ENCODE measurements at places on chromosomes 7 and 10.

DNA sequence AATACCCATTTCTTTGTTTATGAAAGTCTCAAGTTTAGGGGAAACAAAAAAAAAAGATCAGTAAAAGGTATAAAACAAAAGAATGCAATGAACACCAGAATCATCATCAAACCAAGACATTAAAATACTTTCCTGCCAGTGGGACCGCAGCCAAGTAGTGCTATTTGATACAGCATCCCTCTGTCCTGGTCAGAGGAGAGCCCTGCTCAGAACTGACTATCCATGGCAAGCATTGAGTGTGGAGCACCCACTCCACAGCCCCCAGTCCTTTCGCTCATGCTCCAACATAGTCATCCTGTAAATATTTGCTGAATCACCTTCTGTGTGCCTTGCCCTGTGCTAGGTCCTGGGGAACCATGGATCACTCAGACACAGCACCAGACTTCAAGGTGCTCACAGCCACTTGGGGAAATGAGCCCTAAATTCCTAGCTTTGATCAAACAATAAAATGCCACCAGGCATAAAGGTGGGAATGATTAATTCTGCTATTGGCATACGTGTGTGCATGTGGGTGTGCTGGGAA lies 213.6 kb upstream of the TBX20 start:
- DNase-seq, result no peak

- no peak for DNase-seq
These were observed 157.5 kb downstream of the SLIT1 start for GRCh38 chr10:97028126-97028831.

- no peak for DNase-seq
These were observed 27.9 kb upstream of the ITGA8 start for GRCh38 chr10:15747632-15748031.

DNA sequence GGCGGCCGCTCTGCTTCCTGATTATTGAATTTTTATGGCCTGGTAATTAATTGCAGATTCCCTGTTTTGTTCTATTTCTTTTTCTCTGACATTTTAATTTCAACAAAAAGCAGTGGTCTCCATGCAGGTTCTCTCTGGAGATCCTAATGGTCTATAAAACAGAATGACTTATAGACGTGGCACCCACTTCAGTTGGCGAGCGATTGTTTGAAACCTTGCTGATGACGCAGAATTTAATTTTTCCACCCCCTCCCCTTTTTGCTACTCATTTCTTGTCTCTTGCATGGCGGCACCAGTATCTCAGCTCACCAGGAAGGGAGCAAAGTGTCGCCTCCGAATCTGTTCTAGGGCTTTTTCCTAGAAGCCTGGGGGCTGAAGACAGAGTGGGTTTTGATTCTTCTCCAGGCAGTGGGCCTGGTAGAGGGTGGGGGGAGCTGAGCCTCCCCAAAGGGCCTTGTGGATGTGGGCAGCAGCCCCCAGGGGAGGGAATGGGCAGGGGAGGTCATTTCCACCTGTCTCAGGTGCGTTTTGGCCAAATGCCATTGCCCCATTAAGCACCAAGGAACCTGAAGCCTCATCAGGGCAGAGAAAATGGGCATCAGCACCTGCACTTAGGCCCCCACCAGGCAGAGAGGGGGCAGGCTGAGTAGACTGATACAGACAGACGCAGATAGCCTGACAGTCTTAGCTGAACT lies 3.5 kb upstream of the COMTD1 start:
- no peak for DNase-seq

DNA sequence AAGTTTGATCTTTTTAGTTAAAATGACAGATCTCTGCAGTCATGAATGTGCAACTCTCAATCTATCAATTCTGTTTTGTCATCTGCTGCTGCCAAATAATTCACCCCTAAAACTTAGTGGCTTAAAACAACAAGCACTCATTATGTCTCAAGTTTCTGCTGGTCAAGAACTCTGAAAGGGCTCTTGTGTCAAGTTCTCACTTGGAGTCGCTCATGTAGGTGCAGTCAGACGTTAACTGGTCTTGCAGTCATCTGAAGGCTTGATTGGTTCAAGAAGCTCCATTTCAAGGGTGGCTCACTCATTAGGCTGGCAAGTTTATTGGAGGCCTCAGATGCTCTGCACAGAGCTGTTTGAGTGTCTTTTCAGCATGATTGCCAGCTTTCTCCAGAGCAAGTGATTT lies 28.5 kb upstream of the LRRC72 start:
- no peak for DNase-seq

DNA sequence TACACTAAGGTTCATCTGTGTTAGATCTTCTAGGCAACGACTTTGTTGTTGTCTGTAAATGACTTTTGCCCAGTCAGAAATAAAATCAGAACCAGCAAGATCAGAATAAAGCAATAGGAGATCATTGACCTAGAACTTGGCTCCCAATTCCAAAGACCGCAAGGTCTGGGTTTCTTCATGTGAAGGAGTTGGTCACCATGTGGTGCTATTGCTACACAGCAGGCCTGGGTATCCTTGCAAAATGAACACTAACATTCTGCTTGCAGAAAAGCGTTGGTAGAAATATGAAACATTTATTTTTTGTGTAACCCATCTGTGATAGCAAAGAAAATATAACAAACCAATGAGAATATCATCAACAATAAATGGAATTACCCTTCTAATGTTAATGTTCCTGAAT lies 831.0 kb downstream of the NXPH1 start:
- no peak for DNase-seq

- no peak for DNase-seq
These were observed 73.8 kb upstream of the GTF2IRD1 start for GRCh38 chr7:74379938-74380337.

GRCh38 chr10:35456153-35456720 lies 119.9 kb downstream of the CCNY start:
- DNase-seq, result no peak

- DNase-seq, result no peak
These were observed 124.7 kb downstream of the CUBN start for GRCh38 chr10:17004801-17005380.

DNA sequence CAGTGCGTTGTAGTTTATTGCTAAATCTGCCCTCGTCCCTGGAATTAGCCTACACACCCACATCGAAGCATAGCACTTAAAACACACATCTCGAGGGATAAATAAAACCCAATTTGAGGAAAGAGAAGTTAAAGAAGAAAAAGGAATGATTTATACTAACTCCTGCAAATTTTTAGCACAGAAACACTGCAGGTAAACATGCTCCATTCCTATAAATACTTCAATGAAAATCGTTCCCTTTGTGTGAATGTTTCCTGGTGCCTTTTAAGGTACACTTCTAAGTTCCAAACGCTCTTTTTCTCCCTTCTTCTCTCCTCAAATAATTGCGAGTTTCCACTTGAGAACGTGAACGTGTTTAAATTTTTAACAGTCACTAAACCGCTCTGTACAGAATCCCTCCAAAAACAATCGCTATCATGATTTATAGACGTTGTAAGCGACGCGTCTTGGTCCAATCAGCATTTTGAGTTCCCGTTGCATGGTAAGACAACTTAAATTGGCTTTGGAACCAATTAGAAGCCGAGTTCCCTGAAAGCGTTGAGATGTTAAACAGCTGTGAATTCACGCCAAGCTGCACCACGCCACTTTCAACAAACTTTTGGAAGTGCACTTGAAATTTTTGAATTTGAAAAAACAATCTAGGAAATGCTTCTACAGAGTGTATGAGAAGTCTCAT lies 12.5 kb upstream of the EBLN1 start:
- no peak for DNase-seq

GRCh38 chr7:121537031-121537430 lies 140.9 kb upstream of the FAM3C start:
- DNase-seq, result no peak

DNA sequence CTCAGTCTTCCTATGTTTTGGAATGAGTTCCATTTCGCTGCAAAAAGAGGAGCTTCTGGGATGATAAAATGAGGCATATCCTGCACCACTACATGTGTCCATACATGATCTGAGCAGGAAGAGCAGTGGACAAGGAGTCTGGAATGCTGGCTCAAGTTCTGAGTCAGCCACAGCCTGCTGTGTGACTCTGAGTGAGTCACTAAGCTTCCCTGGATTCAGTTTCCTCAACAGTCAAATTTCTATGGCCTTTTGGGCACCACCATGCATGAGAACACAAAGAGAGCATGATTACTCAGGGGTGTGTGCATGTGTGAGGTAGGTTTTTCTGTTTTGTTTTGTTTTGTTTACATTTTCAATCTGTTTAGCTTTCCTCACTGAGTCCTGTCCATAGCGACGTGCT lies 254.6 kb downstream of the ANKRD30A start:
- no peak for DNase-seq

DNA sequence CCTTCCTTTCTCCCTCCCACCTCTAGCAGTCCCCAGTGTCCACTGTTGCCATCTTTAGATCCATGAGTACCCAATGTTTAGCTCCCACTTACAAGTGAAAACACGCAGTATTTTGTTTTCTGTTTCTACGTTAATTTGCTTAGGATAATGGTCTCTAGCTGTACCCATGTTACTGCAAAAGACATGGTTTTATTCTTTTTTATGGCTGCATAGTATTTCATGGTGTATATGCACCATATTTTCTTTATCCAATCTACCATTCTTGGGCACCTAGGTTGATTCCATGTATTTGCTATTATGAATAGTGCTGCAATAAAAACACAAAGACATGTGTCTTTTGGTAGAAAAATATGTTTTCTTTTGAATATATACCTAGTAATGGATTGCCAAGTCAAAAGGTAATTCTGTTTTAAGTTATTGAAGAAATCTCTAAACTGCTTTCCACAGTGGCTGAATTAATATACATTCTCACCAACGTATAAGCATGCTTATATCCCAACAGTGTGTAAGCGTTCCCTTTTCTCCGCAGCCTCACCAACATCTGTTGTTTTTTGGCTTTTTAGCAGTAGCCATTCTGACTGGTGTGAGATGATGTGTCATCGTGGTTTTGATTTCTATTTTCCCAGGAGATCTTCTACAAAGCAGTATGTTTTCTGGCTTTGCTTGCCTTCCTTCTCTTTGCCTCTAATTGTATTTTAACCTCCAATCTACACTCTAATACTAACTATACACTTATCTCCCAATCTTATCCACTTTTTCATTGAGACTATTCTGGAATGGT lies 179.5 kb upstream of the PHF14 start:
- no peak for DNase-seq

DNA sequence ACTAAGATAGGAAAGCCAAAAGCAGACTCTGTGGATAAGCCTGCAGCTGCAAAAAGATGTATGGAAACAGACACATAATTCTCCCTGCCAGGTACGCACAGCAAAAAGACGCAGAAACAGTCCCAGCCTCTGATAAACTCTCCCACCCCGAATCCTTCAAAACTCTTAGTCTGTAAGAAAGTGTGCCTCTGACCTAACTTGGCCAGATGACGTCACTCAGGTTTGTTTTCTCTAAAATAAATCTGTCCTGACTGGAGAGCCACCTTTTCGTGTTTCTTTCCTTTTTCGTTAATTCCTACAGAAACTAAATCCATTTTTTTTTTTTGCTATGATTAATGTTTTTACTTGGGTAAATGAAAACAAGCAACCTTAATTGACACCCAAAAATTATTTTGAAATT lies 793.8 kb downstream of the SORCS1 start:
- DNase-seq, result no peak

- DNase-seq, result no peak
These were observed 48.7 kb downstream of the ARMC3 start for GRCh38 chr10:22976534-22976933.

GRCh38 chr7:85130702-85131101 lies 56.2 kb downstream of the SEMA3D start:
- no peak for DNase-seq

- DNase-seq, result no peak
These were observed 754 bp downstream of the GSTO1 start for GRCh38 chr10:104255311-104255981.

DNA sequence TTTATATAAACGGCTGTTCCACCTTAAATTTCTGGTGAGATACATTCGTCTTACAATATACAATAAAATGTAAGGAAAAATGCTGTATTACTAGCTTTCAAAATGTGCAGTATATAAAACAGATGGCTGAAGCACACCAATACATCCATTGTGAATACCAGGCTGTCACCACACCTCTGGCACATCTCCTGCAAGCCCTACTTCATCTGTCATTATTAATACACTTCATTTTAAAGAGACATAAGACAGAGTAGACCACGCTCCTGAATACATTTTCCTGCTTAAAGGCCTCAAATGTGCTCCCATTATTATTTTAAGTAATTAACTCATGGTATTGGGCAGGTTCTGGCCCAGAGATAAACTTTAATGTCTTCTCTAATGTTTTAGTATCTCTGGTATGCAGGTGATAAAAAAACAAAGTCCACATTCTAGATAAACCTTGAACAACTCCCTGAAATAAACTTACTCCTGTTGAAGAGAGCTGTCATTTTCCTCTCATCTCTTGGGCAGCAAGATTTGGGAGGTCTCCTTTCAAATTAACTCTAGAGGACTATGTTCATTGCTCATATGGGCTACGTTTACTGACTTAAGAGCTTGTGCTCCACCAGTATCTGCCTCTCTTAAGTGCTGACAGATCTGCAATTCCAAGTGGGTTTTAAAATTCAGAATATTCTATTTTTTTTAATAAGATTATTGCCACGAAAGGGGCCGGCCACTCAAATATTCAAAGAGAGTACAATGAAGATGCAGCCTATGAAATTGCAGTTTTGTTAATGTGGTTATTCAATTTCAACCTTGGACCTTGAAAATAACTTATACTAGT lies 396.5 kb upstream of the SEMA3D start:
- DNase-seq, result no peak

- no peak for DNase-seq
These were observed 457.4 kb downstream of the DNAJB6 start for GRCh38 chr7:157793973-157794745.

GRCh38 chr10:13765641-13766341 lies 179.0 kb downstream of the PRPF18 start:
- no peak for DNase-seq

DNA sequence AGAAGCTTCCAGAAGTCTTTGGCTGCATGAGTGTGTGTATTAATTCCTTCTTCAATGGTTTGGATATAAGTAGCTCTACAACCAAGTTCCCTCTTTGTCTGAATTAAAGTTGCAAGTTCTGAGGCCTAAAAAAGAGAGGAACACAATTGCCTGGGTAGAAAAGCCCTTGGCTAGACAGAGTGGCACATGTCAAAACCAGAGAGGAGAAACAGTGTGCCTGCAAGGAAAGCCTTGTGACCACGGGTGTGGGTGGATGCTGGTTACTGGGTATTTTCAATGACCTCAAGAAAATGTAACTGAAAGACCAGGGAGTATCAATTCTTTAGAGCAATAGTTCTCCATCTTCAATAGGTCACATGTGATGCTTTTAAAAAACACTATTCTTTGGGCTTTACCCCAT lies 148.3 kb downstream of the SVIL start:
- DNase-seq, result no peak

DNA sequence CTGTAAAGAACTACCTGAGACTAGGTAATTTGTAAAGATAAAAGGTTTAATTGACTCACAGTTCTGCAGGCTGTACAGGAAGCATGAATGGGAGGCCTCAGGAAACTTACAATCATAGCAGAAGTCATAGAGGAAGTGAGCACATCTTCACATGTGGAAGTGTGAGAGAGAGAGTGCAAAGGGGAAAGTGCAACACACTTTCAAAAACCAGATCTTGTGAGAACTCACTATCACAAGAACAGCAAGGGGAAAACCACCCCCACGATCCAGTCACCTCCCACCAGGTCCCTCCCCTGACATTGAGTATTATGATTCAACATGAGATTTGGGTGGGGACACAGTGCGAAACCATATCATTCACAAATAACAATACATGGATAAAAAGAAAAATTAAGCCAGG lies 24.5 kb downstream of the AVL9 start:
- no peak for DNase-seq

GRCh38 chr10:44647877-44648542 lies 263.1 kb upstream of the CXCL12 start:
- no peak for DNase-seq

- no peak for DNase-seq
These were observed 180.0 kb upstream of the BMPER start for GRCh38 chr7:33725111-33726025.
